RPMI7951 (cell line): ENCODE measurements at places on chromosomes 13 and 19.
A peak's percentile ranks its signal among the peaks of the same experiment; 100 is the strongest.

DNA sequence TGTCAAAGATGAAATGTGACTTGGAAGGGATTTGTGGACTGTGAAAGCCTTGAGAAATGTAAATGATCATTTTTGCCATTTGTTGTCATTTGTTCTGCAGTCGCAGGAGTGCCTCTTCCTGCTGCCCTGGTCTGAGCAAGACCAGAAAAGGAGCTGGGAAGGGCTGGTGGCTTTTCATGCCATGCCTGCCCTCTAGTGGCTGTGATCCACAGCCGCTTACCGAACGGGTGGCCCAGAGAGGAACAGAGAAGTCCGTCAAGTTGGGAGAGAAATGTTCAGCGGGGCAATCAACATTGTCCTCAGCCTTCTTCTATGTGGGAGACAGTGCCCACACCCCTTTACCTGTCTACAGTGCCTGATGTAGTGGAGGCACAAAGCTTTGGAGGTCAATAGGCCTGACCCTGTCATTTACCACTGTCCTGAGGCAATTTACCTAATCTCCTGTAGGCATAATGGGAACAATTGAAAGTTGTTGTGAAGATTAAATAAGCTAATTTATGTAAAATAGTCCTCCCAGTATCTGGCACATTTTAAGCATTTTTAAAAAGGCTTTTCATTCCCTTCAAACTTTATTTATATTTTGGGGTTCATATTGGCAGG lies 224.5 kb downstream of the B3GLCT start:
- peak; percentile 71 for DNase-seq

DNA sequence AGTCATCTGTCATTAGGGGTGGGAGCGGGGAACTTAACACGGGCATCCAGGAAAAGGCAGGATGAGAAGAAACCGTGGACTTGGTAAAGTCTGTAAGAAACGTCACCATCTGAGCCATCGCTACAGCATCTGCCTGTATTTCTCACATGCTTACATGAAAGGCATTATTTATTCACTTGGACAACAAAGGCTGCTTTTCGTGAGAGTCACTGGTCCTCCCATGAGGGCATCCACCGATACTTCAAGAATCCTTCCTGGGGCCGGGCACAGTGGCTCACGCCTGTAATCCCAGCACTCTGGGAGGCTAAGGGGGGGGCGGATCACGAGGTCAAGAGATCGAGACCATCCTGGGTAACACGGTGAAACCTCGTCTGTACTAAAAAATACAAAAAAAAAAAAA lies 16.1 kb downstream of the ZNF446 start:
- peak; percentile 24 for DNase-seq

DNA sequence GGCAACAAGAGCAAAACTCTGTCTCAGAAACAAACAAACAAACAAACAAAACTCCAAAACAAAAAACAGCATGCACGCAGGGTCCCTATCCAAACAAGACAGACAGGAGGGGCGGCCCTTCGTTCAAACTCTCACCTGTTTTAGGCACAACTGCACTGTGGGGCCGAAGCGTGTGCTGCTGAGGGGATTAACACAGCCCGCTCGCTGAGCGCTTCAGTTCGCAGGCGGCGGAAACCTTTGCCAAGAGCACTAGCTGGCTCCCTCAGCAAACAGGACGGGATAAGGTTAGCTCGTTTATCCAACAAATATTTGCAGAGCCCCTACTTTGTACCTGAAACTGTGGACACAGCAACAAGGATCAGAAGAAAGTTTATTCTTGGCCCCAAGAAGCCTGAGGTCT lies 1.6 kb upstream of the ADPRHL1 start:
- DNase-seq, result no peak

DNA sequence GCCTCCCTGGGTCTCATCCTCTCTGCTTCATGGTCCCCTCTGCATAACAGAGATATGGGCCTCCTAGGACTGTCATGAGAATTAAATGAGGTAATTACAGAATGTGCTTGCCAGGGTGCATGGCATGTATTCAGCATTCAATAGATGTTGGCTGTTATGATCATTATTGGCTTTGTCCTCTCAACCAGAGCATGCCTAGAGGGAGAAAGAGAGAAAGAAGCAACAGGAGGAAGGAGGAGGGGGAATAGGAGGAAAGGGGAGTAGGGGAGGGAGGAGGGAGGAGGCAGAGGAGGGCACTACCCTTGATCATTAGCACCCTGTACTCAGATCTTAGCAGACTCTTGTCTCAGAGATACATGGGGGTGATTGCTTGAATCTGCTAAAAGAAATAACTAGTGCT lies 41.0 kb upstream of the SIAH3 start:
- DNase-seq, result no peak

DNA sequence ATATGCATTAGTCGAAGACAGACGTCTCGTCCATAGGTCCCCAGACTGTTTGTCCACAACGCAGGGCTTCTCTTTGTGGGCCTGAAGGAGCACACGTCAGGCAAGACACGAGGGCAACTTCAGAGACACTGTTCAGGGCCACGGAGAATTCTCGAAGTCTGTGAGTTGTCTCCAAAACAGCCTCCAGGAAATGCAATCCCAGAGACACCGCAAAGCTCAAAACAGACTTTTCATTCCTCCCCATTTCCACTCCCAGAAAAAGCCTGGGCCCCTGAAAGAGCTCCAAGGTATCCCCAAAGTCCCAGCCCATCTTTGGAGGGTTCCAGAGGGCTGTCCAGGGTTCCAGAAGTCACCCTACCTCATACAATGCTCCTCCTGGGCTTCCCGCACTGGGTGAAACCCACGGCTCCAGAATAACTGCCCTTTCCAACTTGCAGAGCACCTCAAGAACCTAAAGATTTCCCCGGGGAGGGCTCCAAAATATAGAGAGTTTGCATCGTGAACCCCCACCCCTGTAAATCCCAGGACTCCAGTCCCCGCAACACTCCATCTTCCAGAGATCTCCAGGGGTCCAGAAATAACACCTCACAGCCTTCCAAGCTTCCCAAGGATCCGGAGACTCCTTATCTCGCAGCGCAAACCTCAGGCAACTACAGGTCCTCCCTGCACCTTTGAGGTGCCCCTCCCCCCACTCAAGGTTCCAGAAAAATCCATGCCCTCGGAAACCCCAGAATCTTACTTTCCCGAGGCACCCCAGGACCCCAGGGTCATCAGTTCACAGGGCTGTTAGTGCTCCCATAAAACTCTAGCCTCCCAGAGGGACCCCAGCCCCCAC lies 687 bp upstream of the FTL start:
- DNase-seq, result no peak

DNA sequence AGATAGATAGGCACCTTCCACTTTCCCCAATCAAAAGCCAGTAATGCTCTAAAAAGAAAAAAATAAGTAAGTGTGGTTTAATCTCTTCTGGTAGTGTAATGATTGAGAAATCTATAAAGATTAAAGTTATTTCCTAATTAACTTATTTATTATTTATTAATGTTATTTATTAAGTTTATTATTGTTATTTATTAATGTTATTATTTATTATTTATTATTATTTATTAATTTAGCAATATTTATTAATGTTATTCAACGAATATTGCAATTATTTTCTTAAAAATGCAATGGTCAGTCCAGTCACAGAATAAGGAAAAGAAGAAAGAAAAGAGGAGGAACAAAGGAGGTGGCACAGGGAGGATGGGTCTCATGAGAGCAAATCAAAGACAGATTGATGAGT lies 100.7 kb downstream of the FREM2 start:
- no peak for DNase-seq

DNA sequence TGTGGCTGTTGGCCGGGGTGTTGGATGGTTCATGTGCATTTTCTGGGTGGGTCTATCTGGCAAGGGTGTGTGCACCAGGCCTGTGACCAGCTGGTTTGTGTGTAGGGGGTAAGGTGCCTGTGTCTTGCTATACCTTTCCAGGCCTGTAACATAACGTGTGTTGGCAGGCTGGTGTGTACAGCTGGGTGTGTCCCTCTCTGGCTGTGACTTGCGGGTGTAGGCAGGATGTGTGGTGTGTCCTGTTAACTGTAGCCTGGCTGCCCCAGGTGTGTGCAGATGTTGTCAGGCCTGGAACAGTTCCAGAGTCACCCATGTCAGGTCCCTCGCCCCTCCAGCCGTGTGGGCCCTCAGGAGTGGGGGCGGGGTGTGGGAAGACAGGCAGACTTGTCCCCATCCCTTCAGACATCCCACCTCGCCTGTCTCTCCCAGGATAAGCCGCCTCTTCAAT lies 9.8 kb downstream of the KCTD15 start:
- DNase-seq, result no peak

DNA sequence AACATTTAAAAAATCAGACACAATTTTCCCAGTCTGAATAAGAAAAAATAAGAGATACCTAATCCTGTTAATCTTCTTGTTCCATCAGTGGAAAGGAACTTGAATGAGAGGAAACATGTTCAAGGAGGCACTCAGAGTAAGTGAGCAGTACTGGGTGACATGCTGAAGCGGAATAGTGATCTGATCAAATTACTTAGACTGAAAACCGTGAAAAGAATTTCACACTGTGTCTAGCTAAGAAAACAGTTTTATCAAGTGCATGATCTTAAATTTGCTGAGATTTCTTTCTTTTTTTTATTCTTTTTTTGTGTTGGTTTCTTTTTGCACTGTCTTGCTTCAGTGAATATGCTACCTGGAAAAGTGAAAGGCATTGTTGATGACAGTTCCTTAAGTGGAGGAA lies 249.5 kb upstream of the SLC10A2 start:
- DNase-seq, result no peak

DNA sequence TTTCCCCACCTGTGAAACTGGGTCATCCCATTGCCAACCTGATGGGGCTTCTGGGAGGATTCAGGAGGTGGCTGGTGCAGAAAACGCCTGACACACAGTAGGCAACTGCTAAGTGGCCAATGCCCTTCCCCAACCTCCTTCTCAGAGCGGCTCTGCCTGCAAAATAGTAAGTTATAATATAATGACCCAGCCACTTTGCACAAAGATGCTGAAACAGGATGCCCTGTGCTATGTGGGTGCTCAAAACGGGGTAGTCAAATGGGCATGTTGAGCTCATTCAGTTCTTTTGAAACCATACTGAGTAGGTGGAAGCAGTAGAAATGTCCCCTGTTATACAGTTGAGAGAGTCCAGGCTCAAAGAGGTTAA lies 507 bp downstream of the MARCHF2 start:
- no peak for DNase-seq

DNA sequence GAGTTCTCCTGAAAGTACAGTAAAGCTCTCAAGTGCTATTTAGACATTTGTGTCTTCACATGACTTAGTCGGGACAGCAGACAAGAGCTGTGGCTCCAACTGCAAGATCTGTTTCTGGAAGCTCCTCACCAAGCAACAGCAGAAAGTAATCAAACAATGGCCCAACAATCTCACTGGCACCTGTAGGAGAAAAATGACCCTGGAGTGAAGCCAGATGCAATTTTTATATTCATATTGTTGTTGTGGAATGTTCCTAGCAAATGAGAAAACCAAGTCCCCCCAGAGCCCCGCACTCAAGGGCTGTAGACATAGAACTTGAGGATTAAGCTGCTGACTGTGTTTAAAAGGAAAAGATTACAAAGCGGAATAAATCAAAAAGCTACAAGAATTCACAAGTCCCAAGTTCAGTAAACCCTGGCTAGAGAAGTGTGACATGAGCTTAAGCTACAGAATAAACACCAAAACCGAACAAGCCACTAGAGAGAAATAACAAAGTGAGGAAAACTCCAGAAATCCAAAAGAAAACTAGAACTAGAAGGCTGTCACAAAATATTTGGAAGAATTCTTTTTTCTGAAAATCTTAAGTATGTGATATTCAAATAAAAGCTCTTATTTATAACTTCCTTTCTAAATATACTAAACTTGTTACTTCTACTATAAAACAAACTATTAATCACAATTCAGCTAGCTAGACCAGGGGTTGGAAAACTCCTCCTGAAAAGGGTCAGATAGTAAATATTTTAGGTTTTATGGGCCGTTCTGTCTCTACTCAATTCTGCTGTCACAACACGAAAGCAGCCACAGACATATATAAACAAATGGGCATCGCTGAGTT lies 454.5 kb downstream of the SUCLA2 start:
- DNase-seq, result no peak

GRCh38 chr13:103898481-103898880 lies 832.3 kb upstream of the SLC10A2 start:
- DNase-seq, result no peak

DNA sequence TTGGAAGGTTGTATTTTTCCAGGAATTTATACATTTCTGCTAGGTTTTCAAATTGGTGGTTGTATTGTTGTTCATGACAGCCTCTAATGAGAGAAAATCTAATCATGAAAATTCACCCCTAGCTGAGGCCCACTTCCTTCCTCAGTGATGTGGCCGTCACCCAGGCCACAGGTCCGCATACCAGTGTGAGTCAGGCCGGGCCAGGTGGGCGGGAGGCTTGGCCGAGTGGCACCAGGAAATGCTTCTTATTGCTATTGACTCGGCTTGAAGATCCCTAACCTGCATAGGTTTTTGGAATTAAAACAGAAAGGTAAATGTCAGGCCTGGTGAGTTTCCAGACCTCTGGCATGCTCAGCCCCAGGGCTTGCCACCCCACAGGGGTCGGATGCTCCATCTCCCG lies 88.7 kb downstream of the SCGB2B2 start:
- no peak for DNase-seq

GRCh38 chr19:18368504-18369222 lies 17.3 kb upstream of the GDF15 start:
- no peak for DNase-seq

DNA sequence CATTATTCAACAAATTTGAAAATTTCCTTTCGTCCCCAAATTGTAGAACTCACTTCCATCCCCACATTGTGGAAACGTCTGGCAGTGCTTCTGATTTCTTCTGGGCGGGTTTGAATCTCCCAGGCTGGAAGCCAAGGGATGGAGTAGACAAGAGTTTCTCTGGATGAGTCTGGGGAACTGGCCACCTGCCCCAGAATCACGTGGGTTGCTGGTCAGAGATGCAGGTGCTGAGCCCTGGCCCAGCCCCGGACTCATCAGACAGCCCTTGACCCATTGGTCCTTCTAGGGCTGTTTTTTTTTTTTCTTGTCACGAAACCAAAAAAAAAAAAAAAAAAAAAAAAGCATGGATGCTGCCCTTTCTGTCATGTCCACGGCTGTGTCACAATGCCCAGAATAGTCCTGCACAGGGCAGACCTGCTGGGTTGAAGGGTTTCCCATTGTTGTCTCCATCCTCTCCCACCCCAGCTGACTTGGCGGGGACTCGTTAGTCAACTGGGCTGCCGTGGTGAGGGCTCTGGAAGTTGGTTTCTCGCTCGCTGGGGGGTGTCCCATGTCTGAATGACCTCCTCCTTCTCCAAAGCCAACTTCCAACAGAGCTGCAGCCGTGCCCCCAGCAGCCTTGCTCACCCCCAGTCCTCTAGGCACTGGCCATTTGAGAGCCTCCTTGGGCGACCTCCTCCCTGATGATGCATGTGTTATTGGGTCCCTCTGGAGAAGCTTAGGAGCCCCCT lies 12.8 kb downstream of the CHST8 start:
- DNase-seq, result no peak

- no peak for DNase-seq
Observed at GRCh38 chr13:35808846-35809245, 322.3 kb downstream of the DCLK1 start.

DNA sequence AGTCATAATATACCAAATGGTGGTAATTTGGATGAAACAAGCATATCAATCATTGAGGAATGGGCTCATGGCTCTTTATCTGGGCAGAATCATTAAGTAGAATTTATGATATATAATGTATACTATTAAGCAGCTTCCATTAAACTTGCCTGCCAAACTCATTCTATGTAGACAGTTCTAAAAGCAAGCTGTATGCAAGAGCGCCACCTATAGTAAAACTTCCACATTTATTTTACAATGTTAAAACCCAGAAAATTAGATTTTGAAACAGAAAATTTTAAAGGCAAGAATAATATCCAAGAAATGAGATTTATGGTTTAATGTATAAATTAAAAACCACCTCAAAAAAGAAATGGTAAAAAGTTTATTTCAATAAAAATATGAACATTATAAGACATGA lies 161.5 kb downstream of the MZT1 start:
- peak; percentile 12 for DNase-seq

GRCh38 chr13:79919091-79919490 lies 421.8 kb downstream of the SPRY2 start:
- no peak for DNase-seq
